Panc1 (cell line): ENCODE measurements at places on chromosomes 1 and 21. TPM values are rescaled to one million over a fixed set of nuclear protein-coding genes. Genes with fewer than 3 reads are reported as not detected.

GRCh38 chr1:87733386-87733785 lies 404.7 kb downstream of the LMO4 start:
- H3K4me1 ChIP-seq = no peaks in the 10 kb centered on the region
- H3K36me3 ChIP-seq = no peaks in the 10 kb centered on the region
- no peaks in the 10 kb centered on the region for H3K27me3 ChIP-seq
- DNase-seq = no peak
- no peak overlapping the region for H3K4me3 ChIP-seq

DNA sequence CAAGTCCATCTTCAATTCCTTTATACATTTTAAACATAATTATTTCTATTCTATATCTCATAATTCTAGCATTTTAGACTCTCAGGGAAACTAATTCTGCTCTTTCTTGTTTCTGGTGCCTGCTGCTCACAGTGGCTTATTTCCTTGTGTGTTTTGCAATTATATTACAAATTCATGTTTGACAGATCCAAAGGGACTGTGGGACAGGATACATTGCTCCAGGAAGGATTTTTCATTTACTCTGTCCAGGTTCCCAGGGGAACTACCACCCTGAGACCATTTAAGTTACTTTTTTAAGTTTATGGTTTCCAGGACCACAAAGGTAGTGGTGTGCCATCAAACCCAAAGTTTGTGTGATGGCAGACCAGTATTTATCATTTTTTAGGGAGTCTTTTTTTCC lies 6.6 kb downstream of the TTC39A start:
- no peaks in the 10 kb centered on the region for H3K36me3 ChIP-seq
- H3K4me1 ChIP-seq = no peaks in the 10 kb centered on the region

DNA sequence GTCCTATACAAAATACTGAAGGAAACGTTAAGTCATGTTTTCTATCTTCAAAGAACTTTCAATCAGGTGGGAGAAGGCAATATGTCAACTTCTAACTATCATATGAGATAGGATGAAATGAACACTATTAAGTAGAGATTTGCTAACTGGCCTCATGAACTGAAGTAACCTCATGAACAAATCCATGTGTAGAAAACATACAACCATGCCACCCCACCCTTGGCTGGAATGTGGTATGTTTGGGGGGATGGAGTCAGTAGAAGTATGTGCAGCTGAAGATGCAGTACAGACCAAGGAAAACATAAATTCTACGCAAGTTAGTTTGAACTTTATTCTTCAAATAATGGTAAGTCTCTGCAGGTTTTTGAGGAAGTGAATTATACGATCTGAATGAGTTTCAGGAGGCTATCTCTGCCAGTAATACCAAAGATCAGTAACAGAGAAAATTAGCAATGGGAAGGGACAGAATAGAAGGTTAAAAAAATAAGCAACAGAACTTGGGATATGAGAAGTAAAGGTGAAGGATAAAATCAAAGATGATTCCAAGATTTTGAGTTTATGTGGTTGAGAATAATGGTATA lies 4.5 kb downstream of the TRMT1L start:
- DNase-seq = no peak
- peaks cover 17% of the 10 kb centered on the region for H3K36me3 ChIP-seq
- peaks cover 8% of the 10 kb centered on the region for H3K4me1 ChIP-seq
- H3K27ac ChIP-seq = no peak overlapping the region
- H3K4me3 ChIP-seq = no peak overlapping the region

Gene CHIT1
- not detected for total RNA-seq

DNA sequence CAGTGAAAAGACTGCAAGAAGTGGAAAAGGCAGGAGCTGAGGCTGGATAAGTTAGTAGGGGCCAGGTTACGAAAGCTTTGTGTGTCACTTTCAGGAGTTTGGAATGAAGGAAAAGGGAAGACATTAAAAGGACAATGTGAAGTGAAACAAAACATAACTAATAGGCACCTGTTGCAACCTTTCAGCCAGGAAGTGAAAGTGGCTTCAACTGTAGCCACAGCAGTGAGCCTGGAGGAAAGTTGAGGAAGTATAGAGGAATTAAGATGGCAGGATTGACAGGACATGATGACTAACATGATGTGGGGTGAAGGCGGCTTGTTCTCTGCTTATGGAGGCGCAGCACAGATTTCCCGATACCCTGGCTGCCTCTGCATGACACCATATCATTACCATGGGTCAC lies 68.9 kb downstream of the C4BPA start:
- no peak overlapping the region for H3K27ac ChIP-seq
- H3K27me3 ChIP-seq = no peaks in the 10 kb centered on the region
- H3K36me3 ChIP-seq = no peaks in the 10 kb centered on the region
- DNase-seq = no peak

Gene FCRL5
- not detected for total RNA-seq

Gene CD101
- not detected for total RNA-seq

DNA sequence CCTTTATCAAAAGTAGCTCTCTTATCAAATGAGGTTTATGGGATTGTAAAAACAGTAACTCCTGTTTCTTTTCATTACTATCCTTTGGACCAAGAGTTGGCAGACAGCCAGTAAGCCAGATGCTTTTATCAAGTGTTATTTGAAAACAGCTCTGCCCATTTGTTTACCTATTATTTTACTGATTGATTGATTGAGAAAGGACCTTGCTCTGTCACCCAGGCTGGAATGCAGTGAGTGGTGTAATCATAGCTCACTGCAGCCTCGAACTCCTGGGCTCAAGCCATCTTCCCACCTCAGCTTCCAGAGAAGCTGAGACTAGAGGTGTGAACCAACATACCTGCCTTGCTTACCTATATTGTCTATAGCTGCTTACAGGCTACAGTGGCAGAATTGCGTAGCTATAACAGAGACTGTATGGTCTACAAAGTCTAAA lies 3.6 kb downstream of the PRKAB2 start:
- H3K4me1 ChIP-seq = peaks cover 11% of the 10 kb centered on the region
- H3K36me3 ChIP-seq = peaks cover 2% of the 10 kb centered on the region; the same call in 1 of the 2 replicates
- no peaks in the 10 kb centered on the region for H3K27me3 ChIP-seq

DNA sequence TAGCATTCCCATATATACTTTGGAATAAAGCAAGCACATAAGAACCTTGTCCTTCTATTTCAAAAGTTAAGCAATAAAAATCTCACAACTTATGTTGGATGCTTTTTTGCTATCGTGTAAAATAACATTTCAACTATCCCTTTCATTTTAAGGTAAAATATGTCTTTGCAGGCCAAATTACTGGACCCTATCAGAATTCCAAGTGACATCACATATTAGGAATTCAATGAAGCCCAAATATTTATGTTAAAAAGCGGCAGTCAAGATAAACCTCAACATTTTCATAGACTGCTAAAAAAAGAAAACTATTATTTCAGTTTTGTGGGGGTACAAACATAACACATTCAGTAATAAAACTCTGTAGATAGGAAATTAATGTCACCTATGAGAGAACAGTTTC lies 252.0 kb downstream of the KCTD3 start:
- no peak overlapping the region for H3K4me3 ChIP-seq
- no peak for DNase-seq
- no peaks in the 10 kb centered on the region for H3K4me1 ChIP-seq
- H3K27me3 ChIP-seq = no peaks in the 10 kb centered on the region
- no peak overlapping the region for H3K27ac ChIP-seq

DNA sequence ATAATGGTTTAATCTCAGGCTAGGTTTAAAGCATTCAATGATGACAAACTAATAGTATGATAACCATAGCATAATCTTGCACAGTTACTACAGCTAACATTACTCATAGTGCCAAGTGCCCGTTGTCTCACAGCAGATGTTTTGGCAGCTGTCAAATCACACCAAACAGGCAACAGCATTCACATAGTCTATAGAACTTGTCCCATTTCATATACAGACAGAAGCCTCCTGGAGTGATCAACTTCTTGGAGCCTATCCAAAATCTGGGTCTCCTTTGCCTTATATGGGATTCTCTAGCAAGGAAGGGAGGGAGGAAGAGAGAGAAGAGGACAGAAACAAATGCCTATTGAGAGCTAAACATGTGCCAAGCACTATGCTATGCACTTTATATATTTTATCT lies 250.6 kb upstream of the ZP4 start:
- no peaks in the 10 kb centered on the region for H3K36me3 ChIP-seq
- no peaks in the 10 kb centered on the region for H3K27me3 ChIP-seq
- H3K4me1 ChIP-seq = no peaks in the 10 kb centered on the region
- H3K4me3 ChIP-seq = no peak overlapping the region

DNA sequence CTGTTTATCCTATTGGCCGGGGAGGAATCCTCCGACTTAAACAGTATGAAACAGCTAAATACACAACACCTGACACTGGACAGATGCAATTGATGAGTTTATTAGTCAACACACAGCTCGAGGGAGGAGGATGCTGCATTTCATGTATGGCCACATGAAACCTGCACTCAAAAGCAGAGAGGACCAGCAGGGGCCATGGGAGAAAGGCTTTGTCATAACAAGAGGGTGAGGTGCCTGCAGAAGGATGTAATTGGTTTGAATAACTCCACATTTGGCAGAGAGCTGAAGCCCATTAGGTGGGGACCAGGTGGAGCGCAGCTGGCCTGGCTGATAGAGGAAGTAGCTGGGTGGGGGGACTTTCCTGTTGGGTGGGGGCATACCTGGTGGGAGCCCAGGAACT lies 599.1 kb downstream of the PTPRU start:
- no peak overlapping the region for H3K4me3 ChIP-seq
- no peak for DNase-seq
- no peak overlapping the region for H3K27ac ChIP-seq

Gene S100A16
- total RNA-seq = 61.6 TPM

DNA sequence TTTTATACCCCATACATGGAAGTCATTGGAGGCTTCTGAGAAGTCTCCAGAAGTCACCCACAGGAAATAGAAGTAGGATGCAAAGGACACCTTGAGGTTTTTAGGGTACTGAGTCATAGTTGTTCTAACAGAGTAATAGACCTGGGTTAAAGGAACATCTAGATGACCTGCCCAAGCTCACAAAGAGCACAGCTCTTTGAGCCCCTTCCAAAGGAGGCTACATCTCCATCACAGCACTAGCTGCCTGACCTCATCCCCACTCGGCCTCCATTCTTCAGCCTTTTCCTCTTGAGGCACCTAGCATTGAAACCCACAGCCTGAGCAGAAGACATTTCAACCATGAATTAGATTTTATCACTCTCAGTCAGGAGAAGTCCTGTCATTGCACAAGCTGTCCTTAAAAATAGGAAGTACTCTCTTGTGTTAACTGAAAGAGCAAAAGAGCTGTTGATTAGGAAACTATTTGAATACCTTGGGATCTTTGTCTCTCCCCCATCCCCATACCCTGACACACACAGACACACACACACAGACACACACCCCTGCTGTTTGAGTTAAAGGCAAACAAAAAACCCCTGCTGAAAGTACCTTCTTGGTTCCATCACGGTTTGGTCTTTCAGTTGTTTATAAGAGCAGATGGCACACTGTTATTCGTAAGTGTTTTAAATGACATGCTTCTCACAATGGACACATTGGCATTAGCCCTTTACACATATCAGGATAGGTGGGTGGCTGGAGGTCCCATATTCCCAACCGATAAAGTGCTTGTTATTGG lies 22.2 kb downstream of the MKNK1 start:
- no peaks in the 10 kb centered on the region for H3K4me1 ChIP-seq
- H3K36me3 ChIP-seq = no peaks in the 10 kb centered on the region; the same call in 1 of the 2 replicates
- no peak overlapping the region for H3K27ac ChIP-seq
- H3K27me3 ChIP-seq = no peaks in the 10 kb centered on the region

Gene NECTIN4
- total RNA-seq = not detected

DNA sequence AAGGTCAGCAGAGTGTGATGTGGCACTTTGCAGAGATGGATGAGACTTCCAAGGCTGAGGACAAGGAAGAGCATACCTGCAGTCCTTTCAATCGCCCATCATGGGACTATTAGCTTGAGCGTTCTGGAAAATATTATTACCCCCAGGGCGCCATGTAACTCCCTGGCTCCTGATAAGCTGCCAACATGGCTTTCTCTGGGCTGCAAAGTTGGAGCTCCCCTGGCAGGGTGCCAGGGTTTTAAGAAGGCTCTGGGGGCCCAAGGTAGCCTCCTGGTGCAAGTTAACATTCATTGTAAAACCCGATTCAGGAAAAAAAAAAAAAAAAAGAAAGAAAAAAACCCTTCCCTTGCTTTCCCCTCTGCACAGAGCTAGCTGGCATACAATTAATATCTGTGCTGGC lies 196.7 kb downstream of the PBX1 start:
- DNase-seq = no peak
- H3K4me1 ChIP-seq = no peaks in the 10 kb centered on the region
- H3K4me3 ChIP-seq = no peak overlapping the region
- no peak overlapping the region for H3K27ac ChIP-seq
- no peaks in the 10 kb centered on the region for H3K36me3 ChIP-seq
- H3K27me3 ChIP-seq = no peaks in the 10 kb centered on the region

GRCh38 chr1:159882527-159882862 lies 17.5 kb downstream of the CFAP45 start:
- H3K27me3 ChIP-seq = no peaks in the 10 kb centered on the region
- peak; percentile 51 for DNase-seq
- no peaks in the 10 kb centered on the region for H3K36me3 ChIP-seq
- H3K27ac ChIP-seq = no peak overlapping the region
- no peaks in the 10 kb centered on the region for H3K4me1 ChIP-seq

- H3K27me3 ChIP-seq = no peaks in the 10 kb centered on the region
- no peak for DNase-seq
- H3K27ac ChIP-seq = peak overlapping the region; percentile 91; the same call in 1 of the 2 replicates
- H3K4me3 ChIP-seq = peak overlapping the region; percentile 87
- no peaks in the 10 kb centered on the region; the same call in none of the 2 replicates for H3K36me3 ChIP-seq
- H3K4me1 ChIP-seq = peaks cover 21% of the 10 kb centered on the region
Observed at GRCh38 chr1:180633057-180634056, 1.5 kb downstream of the XPR1 start.

GRCh38 chr21:35868005-35868868 lies 192.1 kb downstream of the SETD4 start:
- H3K27me3 ChIP-seq = no peaks in the 10 kb centered on the region
- H3K27ac ChIP-seq = no peak overlapping the region
- H3K4me1 ChIP-seq = no peaks in the 10 kb centered on the region
- H3K4me3 ChIP-seq = no peak overlapping the region

DNA sequence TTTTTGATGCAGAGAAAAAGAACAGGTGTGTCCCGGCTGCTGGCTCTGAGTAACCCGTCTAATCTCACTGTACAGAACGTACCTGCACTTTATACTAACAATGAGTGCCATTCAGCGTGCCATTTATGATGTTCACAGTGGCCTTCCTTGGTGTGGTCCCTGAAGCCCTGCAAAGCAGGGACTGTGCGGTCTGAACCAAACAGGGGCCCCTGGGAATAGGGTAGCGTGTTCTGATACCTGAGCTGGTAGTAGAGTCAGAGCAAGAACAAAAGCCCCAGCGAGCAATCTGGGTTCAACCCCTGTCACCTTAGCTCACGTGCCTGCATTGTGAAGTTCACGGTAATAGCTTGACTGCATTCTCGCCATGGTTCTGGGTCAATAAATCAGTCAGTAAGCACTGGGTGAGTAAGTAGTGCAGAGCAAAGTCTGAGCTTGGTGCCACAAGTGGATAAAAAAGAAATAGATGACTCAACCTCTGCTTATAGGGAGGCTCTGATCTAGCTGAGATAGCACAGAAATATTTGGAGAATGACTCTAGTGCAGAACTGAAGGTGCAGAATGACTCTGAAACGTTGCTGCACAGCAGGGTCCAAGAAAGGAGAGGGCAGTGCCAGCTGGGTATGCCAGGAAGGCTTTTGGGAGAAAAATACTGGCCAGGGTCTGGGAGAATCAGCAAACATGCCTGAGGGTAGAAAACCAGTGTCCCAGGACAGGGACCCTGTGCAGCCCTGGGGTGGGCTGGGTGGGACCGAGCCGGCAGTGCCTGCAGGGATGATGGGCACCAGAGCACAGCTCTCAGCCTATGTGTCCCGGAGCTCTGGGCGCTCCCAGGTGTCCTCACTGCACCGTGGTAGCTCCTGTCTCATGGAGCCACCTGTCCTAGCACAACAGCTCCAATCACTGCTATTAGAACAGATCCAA lies 125.9 kb downstream of the RHOU start:
- H3K27me3 ChIP-seq = no peaks in the 10 kb centered on the region
- peak overlapping the region; percentile 12 for H3K4me3 ChIP-seq
- H3K36me3 ChIP-seq = no peaks in the 10 kb centered on the region
- peak overlapping the region; percentile 72 for H3K27ac ChIP-seq
- H3K4me1 ChIP-seq = peaks cover 50% of the 10 kb centered on the region
